ENCODE measurements at places on chromosomes 1 and 21.

- no peak for DNase-seq
Measured at GRCh38 chr1:115952547-115952946, 23.8 kb upstream of the SLC22A15 start.

GRCh38 chr21:38825921-38826320 lies 20.2 kb downstream of the ETS2 start:
- no peak for DNase-seq

- DNase-seq, result no peak
Measured at GRCh38 chr1:46508757-46509156, 19.1 kb downstream of the DMBX1 start.

DNA sequence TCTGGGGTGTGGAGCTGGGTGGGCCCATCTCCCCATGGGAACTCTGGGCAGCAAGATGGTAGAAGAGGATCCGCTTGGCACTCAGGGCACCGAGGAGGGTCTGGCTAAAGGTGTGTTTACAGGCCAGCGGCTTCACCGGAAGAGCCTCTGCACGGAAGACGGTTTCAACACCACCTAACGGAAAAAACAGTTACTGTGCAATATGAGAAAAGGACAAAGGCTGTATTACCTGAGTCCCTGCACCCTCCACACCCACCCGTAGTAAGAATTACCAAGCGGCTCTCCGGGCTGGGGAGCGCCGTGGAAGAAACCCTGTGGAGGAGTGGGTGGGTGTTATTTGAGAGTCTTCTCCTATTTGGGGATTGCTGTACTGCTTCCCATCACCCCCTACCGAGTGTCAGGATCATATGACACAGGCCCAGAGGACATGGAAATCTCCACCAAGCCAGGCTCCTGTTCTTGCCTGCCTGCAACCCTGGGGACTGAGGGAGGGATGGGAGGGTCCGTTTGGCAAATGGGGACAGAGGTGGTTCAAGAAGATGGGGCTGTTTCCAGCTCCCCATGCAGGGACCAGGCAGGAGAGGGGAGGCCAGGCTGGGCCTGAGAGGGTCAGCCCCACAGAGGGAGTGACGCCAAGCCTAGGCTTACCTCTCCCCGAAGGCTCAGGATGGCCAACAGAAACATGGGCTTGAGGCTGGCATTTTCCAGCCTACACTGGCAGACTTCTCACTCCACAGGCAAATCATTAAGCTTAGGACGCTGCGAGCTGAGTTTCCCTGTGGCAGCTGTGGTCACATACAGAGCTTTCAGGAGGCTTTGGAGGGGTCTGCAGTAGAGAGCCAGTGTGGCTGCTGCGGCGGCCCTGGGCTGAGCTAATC lies 203.5 kb upstream of the TMEM51 start:
- no peak for DNase-seq

DNA sequence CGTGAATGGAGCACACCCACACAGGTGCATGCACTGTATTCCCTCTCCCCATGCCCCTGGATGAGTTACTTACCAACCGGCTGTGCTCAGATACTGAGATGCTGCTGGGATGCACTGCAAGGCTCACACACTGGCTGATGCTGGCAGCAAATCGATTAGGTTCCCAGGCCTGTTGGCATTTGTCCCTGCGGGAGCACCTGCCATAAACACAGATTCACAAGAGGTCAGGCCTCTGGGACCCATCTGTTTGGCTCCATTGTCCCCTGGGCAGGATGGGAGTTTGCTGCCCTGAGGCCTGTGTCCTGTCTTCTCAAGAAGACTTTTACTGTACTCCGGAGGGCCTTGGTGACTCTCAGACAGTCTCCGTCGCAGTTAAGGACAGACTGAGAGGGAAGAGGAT lies 145.4 kb downstream of the PLXNA2 start:
- DNase-seq, result no peak

- DNase-seq, result no peak
Measured at GRCh38 chr1:23421753-23422240, 2.8 kb downstream of the TCEA3 start.

DNA sequence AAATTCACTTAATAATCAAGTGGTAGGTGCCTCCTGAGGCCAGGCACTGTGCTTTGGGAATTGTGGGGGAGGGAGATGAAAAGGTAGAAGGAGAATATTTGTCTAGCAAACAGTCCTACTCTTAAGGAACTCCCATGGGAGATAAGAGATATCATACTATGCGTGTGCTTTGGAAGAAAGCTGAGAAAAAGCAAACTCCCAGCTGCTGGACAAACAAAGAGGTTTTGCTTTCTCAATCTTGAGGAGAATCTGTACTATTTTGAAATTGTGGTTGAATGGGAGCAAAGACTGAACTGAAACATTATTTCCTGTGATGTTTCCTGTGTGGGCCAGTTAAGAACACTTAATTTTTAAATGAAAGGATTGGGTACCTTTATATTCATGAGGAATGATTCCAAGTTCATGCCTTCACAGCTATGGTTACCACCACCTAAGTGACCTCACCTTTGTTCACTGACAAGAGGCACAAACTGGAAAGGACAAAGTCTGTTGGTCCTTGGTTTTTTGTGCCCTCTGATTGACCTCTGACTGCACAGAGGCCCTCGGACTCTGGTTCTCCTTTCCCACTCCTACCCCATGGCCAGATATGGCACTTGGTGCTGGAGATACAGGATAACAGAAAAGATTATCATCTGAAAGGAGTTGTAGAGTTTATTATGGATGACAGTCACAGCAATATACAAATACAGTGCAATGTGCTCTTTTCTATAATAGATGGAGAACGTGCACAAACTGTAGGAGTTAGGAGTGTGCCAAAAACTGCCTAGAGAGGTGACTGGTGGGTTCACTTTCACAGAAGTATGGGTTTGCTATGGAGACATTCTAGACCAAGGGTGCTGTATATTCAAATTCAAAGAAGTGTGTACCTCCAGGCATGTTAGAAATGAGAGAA lies 1.6 kb downstream of the CD53 start:
- DNase-seq, result no peak
